ENCODE measurements at places on chromosomes 7 and 10.

DNA sequence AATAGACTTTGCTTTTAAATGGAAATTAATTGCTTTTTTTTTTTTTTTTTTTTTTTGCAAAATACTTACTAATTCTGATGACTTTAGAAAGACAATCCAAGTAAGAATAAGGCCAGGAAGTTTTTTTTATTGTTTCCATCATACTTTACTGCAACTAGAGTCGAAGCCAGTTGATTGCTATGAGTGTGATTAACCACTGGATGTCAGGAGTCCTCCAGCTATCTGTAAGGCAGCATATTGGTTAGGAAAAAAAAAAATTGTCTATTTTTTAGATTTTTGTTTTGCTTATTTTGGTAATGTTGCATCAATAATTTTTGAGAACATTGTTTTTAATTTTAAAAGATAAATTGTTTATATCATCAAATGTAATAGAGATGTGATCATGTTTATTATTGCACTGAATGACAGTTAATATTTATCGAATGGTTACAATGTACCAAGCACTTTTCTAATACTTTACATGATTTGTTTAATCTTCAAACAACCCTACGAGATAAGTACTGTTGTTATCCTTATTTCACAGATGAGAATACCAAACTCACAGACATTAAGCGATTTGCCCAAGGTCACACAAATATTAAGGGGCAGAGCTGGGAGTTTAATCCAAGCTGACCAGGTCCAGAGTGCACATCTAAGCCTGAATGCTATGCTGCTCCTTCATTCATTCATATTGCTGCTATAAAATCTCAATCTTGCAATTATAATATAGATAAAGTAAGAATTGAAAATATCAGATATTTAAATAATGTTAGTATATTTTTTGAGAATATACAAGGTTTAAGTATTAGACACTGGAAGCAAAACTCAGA is 19.9 kb upstream of the LMOD2 start:
- no peak for DNase-seq

- DNase-seq: no peak
Measured at GRCh38 chr10:35400595-35401268, 64.4 kb downstream of the CCNY start.

DNA sequence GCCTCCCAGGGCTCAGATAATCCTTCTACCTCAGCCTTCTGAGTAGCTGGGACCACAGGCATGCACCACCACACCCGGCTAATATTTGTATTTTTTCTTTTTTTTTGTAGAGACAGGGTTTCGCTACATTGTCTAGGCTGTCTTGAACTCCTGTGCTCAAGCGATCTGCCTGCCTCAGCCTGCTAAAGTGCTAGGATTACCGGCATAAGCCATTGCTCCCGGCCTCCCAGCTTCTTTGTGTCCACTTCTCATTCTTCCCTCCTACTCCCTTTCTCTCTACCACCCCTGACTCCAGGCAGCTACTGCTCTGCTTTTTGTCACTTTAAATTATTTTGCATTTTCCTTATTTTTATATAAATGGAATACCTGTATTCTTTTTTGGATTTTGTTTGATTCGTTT is 83.4 kb downstream of the PALS2 start:
- DNase-seq: no peak

- DNase-seq: no peak
Measured at GRCh38 chr10:28559618-28560017, 26.7 kb downstream of the WAC start.

DNA sequence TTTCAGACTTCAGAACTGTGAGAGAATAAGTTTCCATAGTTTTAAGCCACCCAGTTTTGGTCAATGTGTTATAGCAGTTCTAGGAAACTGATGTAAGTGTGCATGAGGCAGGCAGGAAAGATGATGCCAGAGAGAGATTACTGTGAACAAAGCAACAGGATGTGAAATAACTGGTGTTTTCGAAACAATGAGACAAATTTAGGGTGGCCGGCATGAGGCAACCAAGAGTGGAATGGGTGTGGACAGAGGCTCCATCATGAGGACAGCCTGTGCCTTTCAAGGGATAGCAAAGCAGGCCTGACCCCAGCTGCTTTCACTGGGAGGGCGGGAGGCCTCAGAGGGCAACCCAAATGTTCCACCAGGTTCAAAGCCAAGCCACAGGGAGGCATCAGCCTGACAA is 67.3 kb upstream of the UCN3 start:
- no peak for DNase-seq

GRCh38 chr7:48158404-48158803 is 12.9 kb upstream of the ABCA13 start:
- no peak for DNase-seq

- DNase-seq: no peak
Measured at GRCh38 chr7:39919646-39920045, 30.4 kb upstream of the CDK13 start.

GRCh38 chr7:7862393-7862792 is 106.2 kb upstream of the GLCCI1 start:
- DNase-seq: no peak

- no peak for DNase-seq
Measured at GRCh38 chr10:132906106-132906505, 36.3 kb downstream of the CFAP46 start.

GRCh38 chr7:82017334-82017943 is 247.6 kb upstream of the HGF start:
- DNase-seq: no peak

GRCh38 chr7:6516387-6516983 is 34.8 kb downstream of the GRID2IP start:
- DNase-seq: peak; percentile 43

DNA sequence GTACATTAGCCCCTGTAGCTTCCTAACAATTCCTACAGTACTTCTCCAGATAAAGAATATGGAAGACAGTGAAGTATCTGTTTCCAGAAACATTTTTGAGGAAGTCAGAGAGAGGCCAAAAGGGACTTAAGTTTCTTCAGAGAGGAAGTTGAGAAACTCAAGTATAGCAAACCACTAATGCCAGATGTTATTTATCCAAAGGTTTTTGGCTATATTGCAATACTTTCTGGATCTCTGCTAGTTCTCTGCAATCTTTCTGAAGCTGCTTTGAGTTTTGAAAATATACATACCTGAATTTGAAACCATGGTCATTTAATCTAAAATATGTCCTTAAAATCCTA is 64.7 kb downstream of the BICC1 start:
- DNase-seq: no peak

DNA sequence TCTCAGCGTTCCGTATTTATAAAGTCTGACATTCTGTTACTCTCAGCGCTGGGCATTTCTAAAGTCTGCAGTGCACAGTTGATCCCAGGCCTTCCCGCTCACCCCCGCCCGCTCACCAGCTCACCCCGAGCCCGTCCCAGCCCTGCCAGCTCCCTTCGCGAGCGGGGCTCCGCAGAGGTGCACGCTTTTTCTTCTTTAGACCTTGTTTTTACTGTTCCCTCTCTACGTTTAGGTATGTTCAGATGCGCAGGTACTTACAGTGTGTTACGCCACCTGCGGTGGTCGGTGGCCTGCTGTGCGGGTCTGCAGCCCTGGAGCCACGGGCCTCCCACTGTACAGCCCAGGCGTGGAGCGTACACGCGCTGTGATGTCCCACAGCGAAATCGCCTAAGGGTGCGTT is 28.8 kb downstream of the NKX6-2 start:
- no peak for DNase-seq

DNA sequence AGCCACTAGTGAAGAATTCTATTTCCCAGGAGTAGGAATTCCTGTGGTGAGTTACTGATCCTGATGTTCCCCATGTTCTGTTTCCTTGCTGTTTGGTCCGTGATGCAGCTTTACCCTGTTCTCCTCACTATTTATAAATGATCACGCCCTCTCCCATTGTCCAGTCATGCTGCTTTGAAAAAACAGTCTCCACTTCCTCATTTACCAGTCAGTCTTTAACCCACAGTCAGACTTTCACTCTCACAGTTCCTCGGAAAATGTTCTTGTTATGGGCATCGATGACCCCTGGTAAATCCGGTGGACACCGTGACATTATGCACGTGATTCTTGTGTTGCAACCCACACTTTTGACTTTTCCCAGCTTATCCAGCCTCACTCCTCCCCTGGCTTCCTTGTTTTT is 14.4 kb downstream of the SCIN start:
- no peak for DNase-seq

DNA sequence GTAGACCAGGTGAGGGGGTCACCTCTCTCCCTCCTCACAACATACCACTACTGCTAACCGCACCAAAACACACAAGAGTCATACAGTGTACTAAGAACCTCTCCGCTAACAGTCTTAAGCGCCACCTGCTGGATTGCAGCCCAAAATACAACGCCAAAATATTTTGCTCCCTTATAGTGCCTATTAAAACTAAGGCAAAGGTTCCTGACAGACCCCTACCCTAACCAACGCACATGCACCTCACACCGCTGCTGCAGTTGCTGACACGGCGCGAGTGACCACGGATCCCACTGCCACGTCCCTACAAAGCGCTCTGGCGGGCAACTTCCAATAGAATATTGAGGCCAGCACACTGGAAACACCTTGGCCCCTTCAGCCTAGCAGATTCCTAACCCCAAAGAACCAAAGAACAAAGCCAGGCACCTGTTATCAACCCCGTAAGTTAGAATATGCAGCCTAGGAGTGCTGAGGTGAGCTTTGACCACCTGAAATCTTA is 563.6 kb upstream of the SEMA3D start:
- no peak for DNase-seq

DNA sequence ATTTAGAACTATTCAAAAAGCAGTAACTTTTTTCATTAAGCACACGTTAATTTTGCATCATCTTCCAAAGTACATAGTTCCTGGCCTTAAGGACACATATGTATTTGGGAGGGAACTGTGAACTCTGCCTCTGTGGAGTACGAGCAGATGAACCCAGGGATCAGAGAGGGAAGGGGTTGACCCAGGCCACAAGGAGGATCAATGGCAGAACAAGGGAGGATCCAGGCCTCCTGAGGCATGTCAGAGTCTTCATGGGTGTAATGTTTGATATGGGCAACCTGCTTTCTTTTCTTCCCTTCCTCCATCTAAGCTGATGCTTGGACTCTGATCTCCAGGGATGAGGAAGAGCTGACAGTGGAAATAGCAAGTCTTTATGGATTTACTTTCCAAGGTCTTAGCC is 164.0 kb downstream of the SH2D4B start:
- DNase-seq: no peak

DNA sequence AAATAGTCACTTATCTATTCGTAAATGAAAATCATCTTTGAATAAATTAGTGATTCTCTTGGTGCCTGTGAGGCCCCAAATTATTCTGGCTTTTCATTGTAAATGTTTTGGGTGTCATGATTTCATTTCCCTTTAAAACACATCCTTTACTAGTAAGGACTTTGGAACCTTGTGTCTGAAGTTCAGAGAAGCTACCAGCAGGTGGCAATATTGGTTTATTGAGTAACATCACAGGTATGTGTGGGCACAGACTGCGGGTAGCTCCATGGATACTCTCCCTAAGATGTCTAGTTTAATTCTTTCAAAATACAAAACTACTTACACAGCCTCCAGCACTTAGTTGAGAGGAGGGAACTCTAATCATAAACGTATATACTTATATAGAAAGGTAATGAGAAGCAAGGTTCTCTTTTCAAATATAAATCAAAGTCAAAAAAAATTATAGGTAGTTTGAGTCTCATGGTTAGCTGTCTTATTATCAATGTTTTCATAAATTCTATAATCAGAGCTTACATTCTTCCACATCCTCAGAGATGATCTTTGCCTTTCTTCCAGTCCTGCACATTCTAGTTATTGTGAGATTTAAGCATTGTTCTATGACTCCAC is 449.6 kb downstream of the GRM8 start:
- no peak for DNase-seq

DNA sequence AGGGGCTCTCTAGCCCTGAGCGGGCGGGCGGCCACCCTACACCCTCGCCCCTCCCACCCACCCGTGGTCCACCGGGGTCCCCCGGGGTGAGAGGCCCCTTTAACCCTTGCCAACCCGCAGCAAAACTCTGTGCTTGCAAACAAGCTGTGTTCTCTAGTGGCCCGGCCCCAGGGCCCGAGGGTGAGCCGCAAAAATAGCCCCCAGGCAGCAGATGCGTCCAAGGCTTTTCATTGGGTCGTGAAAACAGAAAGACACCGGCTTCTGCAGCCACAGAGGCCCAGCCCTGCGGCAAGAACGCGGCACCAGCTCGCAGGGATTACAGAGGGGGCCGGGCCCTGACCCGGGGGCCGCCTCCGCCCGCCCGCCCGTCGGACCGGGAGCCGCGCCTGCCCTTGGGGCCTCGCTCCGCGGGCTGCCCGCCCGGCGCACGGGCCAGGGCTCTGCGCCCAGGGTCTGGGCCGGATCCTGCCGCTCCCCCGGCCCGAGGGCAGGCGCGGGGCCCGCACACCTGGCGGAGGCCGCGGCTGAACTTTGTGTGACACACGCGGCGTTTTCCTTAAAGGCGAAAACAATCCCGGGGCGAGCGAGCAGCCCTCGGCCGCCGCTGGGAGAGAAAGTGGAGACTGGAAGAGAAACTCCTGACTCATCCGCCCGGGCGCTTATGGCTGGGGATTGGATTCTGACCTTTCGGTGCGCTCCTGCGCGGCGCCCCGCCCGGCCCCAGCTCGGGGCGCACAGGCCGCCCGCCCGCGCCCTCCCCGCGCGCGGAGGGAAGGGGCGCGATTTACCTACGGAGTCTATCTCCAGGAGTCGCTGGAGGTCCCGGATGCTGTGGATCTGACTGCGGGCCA is 2.8 kb downstream of the PDGFA start:
- no peak for DNase-seq

DNA sequence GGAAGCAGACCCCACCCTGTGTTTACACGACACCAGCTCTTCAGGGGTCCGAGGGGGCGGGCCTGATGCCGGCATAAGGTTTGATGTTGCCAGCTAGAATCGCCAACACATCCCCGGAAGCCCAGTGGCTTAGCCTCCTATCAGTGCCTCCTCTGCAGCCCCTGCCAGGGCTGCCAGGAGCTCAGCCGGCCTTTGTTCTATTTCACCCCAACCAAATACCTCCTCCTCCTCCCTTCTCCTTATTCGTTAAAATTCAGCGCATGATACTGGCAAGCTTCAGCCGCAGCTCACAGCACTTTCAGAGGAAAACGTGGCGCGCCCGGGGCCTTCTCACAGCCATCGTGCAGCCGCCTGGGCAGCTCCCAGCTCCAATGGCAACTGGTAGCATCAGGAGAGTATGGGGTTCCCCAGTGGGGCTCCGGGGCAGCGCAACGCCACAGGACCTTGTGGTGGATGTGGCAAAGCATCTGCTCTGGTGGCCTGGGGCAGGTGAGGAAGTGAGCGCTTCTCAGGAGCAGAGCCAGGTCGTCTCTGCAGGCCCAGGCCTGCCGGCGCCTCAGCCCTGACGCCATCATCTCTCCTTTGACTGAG is 176.4 kb upstream of the RHEB start:
- DNase-seq: no peak

DNA sequence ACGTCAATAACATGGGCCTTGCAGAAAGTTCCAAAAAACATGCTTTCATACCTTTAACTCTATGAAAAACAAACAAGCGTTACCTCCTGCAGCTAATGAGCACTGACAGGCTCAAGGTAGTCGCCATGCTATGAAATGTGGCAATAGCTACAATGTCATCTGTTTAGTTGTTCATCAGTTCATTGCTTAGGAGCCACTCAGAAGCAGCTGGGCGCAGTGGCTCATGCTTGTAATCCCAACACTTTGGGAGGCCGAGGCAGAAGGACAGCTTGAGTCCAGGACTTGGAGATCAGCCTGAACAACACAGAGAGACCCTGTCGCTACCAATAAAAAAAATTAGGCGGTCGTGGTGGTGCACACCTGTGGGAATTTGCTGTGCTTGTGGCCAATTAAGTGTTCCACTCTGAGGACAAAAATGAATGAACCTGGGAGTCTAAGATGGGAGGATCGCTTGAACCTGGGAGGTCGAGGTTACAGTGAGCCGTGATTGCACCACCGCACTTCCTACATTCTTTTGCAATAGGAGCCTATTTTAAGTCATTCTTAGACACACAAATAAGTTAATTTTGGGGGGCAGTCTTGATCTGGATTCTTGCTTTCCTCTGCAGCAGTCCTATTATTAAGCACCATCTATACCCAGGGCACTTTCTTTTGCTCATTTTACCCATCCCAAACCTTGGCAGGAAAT is 276.2 kb upstream of the KLF14 start:
- no peak for DNase-seq
